ENCODE measurements at places on chromosomes 7 and 10.

DNA sequence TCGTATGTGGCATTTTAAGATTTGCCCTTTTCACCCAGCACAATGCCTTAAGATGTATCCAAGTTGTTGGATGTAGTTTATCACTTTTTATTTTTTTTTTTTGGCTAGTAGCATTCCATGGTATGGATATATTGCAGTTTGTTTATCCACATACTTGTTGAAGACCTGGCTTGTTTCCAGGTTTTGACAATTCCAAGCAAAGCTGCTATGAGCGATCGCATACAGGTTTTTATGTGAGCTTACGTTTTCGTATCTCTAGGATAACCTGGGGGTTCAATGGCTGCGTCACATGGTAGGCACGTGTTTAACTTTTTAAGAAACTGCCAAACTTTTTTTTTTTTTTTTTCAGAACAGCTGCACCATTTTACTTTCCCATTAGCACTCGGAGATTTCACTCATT, 32.2 kb downstream of the BAIAP2L1 start:
- no peak for DNase-seq

GRCh38 chr10:34195364-34196057, 619.6 kb downstream of the PARD3 start:
- DNase-seq: no peak

DNA sequence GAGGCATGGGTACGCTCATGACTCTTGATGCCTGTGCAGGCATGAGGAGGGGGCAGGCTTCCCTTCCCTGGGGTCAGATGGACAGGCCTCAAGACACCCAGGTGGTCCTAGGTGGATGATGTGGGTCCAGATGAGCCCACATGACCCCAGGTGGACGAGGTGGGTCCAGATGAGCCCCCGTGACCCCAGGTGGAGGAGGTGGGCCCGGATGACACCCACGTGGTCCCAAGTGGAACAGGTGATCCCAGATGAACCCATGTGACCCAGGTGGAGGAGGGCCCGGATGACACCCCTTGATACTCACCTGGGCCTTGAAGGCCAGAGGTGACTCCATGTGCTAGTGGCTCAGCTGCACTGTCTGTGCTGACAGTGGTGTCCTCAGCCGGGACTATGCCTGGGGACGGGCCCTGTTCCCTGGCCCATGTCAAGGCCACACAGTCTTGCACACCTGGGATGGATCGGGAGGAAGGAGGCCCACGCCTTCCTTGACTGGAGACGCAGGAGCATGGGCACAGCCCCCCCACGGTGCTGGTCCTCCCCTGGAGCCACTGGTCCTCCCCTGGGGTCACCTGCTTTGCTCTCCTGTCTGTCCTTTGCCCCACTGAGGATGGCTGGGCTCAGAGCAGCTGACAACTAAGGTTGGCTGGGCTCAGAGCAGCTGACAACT, 3.2 kb downstream of the PRAP1 start:
- DNase-seq: no peak

DNA sequence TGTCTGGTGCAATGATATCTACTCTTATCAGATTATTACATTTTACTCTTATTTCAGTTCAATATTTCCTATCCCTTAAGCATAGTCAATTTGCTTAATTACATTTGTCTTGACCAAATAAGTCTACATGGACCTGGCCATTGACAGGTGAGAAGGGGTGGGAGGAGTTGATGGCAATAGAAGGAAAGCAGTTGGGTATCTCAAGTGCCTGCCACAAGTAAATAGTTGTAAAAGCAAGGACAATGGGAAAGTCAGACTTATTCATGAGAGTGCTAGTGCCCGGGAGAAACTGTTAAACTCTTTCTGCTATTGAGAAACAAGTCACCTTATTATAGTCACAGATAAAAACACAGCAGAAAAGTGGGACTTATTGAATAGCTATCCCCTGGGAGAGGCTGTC, 32.4 kb upstream of the HGF start:
- DNase-seq: no peak

GRCh38 chr10:7205656-7206055, 205.2 kb downstream of the SFMBT2 start:
- DNase-seq: no peak

GRCh38 chr7:142030848-142031247, 35.2 kb downstream of the MGAM start:
- DNase-seq: no peak

DNA sequence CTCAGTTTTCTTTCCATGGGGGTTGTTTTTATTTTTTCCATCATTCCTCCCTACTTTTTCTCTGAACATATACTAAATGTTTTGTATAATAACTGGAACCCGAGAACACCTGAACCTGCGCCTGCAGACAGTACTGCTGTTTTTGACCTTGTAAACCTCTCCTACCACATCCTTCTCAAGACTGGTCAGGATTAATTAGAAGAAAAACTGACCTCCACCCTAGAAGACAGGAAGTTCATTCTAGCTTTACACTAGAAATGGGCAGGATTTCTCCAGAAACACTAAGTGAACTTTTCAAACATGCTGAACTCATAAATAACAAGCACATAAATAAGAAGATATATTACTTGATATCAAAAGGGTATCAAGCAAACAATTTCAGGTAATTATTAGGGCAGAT, 751 bp upstream of the HYCC1 start:
- DNase-seq: no peak

DNA sequence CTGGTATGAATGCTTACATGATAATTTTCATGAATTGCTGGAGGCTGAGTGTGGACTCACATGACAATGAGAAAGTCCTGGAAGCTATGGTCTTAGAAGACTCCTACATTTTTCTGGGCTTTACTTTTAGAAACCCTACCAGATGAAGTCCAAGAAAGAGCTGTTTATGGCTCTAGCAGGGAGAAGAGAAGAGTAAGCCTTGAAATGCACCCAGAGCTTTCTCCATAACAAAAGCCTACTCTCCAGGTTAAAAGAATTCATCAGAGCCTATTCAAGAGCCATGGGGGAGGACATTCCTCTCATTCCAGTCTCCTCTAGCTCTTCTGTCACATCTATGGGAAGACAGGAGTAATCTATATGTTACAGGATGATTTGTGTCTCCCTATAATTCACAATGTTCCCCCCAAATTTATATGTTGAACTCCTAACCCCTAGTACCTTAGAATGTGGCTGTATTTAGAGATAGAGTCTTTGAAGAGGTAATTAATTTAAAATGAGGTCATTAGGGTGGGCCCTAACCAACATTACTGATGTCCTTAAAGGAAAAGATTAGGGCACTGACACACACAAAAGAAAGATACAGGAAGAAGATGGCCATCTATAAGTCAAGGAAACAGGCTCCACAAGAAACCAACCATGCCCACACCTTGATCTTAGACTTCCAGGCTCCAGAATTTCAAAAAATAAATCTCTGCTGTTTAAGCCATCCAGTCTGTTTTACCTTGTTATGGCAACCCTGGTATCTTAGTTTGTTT, 193.8 kb upstream of the PTER start:
- DNase-seq: no peak

DNA sequence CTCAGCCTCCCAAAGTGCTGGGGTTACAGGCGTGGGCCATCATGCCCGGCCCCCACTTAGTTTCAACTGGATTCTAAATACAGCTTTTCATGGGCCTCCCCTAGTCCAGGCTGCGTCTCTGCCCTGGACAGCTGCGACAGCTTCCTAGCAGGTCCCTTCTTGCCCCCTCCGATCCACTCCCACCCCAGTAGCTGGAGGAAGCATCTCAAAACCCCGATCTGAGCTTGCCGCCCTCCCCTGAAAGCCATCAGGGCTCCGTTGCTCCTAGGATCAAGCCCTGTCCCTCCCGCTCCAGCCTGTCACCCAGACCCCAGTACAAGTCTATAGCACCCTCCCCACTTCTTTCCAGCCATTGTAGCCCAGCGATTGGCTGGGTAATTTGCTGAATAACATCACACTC, 64.5 kb downstream of the VWA2 start:
- DNase-seq: no peak

DNA sequence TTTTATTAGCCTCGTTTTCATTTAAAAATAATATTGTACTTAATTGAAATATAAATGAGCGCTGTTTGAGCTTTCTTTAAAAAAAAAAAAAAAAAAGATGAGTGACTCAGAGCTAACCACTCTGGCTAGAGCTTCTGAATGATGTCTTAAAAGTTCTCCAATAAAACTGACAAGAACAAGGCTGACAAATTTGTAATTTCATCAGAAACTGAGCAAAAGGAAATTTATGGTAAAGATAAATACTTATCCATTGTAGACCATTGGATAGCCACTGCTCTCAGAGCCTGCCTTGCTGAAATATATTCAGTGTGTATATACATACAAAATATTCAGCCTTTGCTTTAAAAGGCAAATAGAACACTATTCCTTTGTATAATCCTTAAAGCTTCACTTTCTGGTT, 91.2 kb upstream of the OIT3 start:
- no peak for DNase-seq

DNA sequence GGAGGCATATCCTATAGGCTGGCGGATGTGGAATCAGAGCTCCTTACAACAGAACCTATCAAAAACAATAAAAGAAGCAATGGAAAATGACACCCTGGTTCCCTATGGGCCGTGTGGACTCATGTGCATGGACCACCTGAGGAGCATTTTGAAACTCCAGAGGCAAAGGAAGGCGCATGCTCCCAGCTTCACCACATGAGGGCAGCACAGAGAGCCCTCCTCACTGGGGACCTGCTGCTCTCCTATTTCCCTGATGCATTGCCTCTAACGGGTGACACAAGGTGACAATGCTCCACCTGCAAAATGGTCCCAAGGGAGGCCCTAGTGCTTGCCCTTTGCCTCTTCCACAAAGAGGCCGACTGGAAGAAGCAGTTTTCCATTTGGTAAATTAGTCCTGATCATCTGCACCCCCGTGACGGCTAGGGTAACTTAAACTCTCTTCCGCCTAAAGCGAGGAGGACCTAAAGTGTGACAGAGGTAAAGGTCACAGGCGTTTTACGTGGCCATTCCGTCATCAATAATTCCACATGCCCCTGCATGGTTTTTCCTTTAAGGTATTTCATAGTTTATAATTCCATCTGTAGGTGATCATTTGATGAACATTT, 67.7 kb downstream of the GPAM start:
- DNase-seq: no peak

DNA sequence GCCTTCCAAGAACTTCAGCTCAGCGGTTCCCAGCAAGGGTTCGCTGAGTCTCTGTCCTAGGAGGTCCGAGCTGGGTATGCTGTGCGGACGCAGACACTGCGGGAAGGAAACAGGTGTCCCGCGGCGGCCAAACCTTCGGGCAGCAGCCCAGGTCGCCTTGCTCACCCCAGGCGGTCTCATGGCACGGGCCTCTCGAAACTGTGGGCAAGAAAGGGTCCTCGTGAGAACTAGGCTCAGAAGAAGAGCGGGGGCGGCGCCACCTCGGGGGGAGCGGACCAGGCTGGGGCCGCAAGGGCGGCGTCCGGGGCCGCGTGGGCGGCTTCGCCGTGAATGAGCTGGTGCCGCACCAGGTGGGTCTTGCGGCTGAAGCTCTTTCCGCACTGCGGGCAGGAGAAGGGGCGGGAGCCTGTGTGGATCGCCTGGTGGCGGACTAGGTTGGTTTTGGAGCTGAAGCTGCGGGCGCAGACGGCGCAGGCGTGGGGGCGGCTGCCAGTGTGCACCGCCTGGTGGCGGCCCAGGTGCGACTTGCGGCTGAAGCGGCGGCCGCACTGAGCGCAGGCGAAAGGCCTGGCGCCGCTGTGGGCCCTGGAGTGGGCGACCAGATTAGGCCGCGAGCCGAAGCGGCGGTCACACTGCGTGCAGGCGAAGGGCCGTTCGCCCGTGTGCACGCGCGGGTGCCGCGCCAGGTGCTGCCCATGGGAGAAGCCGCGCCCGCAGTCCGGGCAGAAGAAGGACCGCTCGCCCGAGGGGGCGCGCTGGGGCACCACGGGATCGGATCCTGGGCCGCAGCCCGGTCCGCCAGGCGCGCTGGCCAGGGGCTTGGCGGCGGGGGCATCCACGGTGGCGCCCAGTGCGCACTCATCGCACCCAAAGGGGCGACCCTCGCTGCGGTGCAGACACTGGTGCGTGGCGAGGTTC, 8.6 kb downstream of the ZNF467 start:
- DNase-seq: no peak
